ENCODE measurements at places on chromosomes 4 and X.

DNA sequence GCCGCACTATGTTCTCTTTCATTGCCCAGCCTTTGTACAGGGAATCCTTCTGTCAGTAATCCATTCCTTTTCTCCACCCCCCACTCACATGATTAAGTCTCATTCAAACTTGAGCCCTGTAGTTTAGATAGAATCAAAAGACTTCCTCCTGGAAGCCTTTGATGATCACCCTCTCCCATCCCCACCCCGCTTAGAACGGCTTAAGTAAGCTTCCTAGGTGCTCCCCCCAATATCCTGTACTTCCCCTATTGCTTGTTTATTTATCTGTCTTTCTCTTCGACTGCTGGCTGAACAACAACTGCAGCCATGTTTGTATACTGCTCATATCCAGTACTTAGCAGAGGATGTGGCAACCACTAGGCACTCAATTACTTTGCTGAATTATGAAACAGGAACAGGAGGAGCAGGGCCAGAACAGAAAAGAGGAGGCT is 38.5 kb upstream of the GPC3 start:
- no peak overlapping the region for H3K4me3 ChIP-seq
- no peak overlapping the region for H3K27ac ChIP-seq

- no peak overlapping the region for H3K27ac ChIP-seq
- no peaks in the 10 kb centered on the region for H3K4me1 ChIP-seq
- H3K4me3 ChIP-seq, result no peak overlapping the region
- no peaks in the 10 kb centered on the region for H3K27me3 ChIP-seq
- H3K36me3 ChIP-seq, result no peaks in the 10 kb centered on the region
Measured at GRCh38 chr4:28006021-28006420, 1145.4 kb downstream of the STIM2 start.

- H3K4me1 ChIP-seq, result no peaks in the 10 kb centered on the region
- H3K27me3 ChIP-seq, result no peaks in the 10 kb centered on the region
- H3K36me3 ChIP-seq, result no peaks in the 10 kb centered on the region
- peak overlapping the region; percentile 7 for H3K4me3 ChIP-seq
- H3K27ac ChIP-seq, result peak overlapping the region; percentile 70
- no peak for DNase-seq
Measured at GRCh38 chr4:16196482-16197393, 29.5 kb downstream of the TAPT1 start.

DNA sequence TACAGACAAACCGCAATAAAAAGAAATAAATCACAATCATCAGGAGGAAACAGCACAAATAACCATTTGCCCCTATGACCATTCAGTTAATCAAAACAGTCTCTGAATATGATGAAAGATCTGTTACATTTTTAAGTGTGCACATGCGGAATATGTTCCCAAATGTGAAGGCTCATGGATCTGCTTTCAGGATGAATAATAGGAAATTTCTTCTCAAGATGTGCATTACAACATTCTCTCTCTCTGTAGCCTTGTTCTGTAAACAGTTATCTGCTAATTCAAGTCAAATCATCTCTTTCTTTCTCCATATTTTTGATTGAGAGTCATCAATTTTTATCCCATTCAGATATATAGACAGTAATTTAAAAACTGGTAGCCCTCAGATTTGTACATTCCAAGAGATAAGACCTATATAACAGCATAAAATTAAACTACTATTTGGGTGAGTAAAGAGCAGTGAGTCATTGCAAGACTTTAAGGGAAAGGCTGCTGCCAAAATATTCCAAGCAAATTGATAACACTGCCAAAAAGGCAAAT is 433.9 kb upstream of the ATOH1 start:
- no peaks in the 10 kb centered on the region for H3K4me1 ChIP-seq
- no peak for DNase-seq
- no peak overlapping the region for H3K4me3 ChIP-seq
- H3K27ac ChIP-seq, result no peak overlapping the region
- no peaks in the 10 kb centered on the region for H3K27me3 ChIP-seq

DNA sequence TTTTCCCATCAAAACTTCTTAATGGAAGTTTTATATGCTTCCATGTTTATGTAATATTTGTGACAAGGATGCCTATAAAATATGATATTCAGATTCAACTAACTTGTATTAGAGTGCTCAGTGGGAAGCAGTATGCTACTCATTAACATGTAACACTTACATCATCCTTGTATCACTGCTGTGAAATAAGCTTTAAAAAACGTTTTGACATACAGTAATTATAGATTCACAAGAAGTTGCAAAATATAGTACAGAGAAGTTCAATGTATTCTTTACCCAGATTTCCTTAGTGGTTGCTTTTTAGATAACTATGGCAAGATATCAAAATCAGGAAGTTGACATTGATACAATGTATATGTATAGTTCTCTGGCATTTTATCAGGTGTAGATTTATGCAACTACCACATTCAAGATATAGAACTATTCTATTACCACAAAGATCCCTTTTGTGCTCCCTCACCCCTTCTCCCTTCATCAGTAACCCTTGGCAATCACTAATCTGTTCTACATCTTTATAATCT is 56.3 kb downstream of the DTHD1 start:
- no peak for DNase-seq
- no peak overlapping the region for H3K4me3 ChIP-seq
- H3K27me3 ChIP-seq, result no peaks in the 10 kb centered on the region

GRCh38 chrX:154784149-154784995 is 20.9 kb downstream of the MPP1 start:
- no peaks in the 10 kb centered on the region for H3K4me1 ChIP-seq
- no peak for DNase-seq
- H3K4me3 ChIP-seq, result no peak overlapping the region
- no peak overlapping the region for H3K27ac ChIP-seq
- H3K27me3 ChIP-seq, result no peaks in the 10 kb centered on the region
- no peaks in the 10 kb centered on the region for H3K36me3 ChIP-seq

GRCh38 chrX:853304-853703 is 222.7 kb downstream of the SHOX start:
- H3K4me3 ChIP-seq, result no peak overlapping the region
- H3K27me3 ChIP-seq, result no peaks in the 10 kb centered on the region
- no peak for DNase-seq
- H3K36me3 ChIP-seq, result no peaks in the 10 kb centered on the region
- no peaks in the 10 kb centered on the region for H3K4me1 ChIP-seq
- no peak overlapping the region for H3K27ac ChIP-seq

DNA sequence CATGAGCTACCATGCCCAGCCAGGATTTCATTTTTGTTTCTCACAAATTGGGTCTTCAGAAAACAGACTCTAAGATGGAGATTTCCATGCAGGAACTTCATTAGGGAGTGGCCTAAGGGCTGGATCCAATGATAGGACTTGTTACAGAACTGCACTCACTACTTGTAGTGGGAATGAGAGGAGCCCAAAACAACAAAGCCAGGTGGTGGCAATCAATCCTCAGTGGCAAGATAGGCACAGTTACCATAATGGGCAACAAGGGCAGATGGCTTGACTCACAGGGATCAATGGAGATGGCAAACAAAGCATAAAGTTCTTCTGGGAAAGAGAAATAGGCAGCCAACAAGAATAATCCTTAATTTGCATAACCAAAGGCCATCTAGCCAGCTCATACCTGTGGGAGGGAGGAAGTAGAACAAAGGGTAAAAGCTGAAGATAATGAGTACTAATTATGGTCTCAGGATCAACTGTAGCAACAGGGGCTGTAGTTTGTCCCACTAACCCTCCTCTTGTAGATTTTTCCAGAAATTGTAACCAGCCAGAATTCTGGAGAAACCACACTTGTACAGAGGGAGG is 72.8 kb upstream of the MAPK10 start:
- no peak overlapping the region for H3K27ac ChIP-seq
- no peaks in the 10 kb centered on the region for H3K36me3 ChIP-seq
- no peak for DNase-seq
- H3K27me3 ChIP-seq, result no peaks in the 10 kb centered on the region
- no peaks in the 10 kb centered on the region for H3K4me1 ChIP-seq

DNA sequence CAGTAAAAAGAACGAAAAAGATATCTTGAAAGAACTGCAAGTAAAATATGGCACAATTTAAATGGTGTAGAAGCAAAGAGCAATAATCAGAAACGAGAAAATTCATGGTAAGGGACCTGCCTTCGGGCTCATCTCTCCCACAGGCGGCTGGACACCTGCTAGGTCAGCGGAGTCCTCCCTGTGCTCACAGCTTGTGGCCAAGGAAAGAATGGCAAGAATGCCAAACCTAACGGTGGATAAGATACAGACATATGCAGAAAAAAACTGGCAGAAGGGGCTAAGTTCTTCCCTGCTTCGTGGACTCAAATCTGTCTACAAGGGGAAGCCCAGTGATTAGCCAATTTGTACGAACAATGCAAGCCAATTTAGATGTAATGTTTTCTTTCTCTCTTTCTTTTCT is 152.1 kb upstream of the VCX start:
- no peak overlapping the region for H3K27ac ChIP-seq
- no peaks in the 10 kb centered on the region for H3K4me1 ChIP-seq
- DNase-seq, result no peak
- no peaks in the 10 kb centered on the region for H3K27me3 ChIP-seq

DNA sequence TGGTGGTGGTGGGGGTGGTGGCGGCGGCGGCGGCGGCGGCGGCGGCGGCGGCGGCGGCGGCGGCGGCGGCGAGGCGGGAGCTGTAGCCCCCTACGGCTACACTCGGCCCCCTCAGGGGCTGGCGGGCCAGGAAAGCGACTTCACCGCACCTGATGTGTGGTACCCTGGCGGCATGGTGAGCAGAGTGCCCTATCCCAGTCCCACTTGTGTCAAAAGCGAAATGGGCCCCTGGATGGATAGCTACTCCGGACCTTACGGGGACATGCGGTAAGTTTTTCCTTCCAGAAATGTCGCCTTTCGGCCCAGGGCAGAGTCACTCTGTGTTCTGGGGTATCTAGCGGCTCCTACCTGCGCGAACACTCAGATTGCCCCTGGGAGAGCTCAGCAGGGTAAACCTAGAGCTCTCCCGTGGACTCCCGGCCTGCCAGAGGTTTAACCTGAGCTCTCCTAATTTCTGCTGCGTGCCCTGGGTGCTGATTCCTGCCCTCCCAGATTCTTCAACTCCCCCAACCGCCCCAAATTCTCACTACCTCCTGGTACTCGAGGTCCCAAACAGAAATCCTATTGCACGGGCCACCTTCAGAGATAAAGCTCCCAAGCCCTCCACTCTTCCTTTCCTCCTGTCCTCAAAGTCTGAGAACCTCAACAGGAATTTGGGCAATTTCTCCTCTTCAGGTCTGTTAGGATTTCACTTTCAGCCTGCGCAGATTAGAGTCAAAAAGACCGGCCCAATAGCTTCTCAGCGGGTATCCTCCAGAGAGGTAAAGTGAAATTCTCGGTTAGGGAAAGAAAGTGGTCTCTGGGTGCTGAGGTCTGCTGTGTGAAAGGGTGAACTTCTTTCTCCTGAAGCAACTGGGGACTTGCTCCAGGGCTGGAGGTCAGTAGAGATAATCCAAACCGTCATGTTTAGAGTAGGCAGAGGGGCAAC is 2.9 kb downstream of the AR start:
- peak overlapping the region; percentile 55 for H3K4me3 ChIP-seq
- H3K4me1 ChIP-seq, result no peaks in the 10 kb centered on the region
- H3K27me3 ChIP-seq, result no peaks in the 10 kb centered on the region
- DNase-seq, result no peak
- no peaks in the 10 kb centered on the region for H3K36me3 ChIP-seq

DNA sequence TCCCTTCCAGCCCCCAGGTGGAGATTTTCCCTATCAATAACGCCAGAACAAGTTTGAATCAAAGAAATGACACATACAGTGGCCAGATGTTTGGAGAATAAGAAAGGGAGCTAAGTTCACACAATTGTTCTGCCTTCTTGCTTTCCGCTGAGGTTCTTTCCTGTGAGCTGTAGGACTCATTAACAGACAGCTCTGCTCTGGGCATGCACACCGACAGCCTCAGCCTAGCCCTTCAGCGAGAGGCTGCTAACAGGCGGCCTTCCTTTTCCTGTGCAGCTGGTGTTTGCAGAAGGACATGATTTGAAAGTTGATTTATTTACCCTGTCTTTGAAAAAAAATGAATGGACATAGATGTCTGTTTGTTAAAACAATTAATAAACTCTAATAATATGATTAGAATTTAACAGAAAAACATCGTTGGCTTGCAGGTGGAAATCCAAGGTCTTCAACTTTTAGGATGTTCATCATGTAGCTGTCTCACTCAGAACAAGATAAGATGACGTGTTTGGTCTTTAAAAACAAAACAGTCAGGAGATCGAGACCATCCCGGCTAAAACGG is 183.3 kb downstream of the KDR start:
- no peak overlapping the region for H3K4me3 ChIP-seq
- no peak for DNase-seq
- no peaks in the 10 kb centered on the region for H3K36me3 ChIP-seq
- H3K4me1 ChIP-seq, result no peaks in the 10 kb centered on the region

DNA sequence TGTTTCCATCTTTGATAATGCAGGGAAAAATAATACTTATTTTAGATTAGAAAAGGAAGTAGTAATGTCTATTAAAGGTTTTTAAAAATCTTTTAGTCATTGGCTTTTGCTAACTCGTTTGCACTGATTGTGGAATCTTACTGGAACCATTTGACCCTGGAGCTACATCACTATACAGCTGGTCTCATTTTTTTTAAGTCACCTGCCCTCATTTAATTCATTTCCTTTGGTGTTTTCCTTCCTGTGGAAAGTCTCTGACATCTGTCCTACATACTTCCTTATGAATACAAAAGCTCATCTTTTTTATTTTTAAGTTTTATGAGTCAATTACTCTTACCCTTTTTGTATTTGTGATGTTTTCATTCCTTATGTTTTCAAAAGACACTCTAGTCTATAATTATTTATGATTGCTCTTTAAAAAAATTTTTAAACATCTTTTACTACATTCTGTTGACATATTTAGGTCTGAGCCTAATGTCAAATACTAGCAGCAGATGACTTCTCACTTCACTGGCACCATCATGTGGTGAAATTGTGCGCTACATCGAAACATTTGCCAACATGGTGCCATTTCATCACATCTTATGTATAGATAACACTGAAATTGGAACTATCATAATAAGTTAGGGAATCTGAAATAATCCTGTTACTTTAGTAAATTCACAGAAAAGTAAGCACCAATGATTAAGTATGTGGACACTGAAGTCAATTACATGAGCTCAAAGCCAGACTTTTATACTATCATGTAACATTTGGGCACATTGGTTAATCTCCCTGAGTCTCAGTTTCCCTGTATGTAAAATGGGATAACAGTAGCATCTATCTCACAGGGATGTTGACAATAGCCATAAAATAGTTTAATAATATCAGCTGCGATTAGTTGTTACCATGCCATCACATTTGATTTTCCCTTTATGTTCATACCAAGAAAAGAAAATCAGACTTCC is 9.4 kb upstream of the MMAA start:
- peak; percentile 67 for DNase-seq
- H3K27ac ChIP-seq, result no peak overlapping the region
- no peaks in the 10 kb centered on the region for H3K36me3 ChIP-seq
- no peaks in the 10 kb centered on the region for H3K4me1 ChIP-seq
- H3K27me3 ChIP-seq, result no peaks in the 10 kb centered on the region

Measured in right atrium auricular region (tissue), 2 donors.